ENCODE measurements at places on chromosomes 3 and 15. TPM values are rescaled to one million over a fixed set of nuclear protein-coding genes. Genes with fewer than 3 reads are reported as not detected.

Gene INSYN1
- total RNA-seq = 2.0 TPM

Gene GABRA5
- total RNA-seq = 103 TPM

Gene TM4SF4
- 36.5 TPM for total RNA-seq

Gene NLGN1
- not detected for total RNA-seq

Gene FEZF2
- not detected for total RNA-seq

Gene WDR93
- 0.20 TPM for total RNA-seq

Gene NR2E3
- total RNA-seq = 0.18 TPM

Gene CCR3
- not detected for total RNA-seq

Gene CFAP100
- not detected for total RNA-seq

Gene GOLGA6L4
- 0.28 TPM for total RNA-seq

Gene LINGO1
- 8.4 TPM for total RNA-seq

Gene GXYLT2
- total RNA-seq = 1.5 TPM

Gene SPTBN5
- total RNA-seq = 0.25 TPM

Gene RGMA
- total RNA-seq = 0.39 TPM

Gene CLDN16
- 0.06 TPM for total RNA-seq

Gene CHL1
- total RNA-seq = not detected

Gene GOLGA8N
- total RNA-seq = 1.4 TPM

Gene FBXO45
- total RNA-seq = 7.0 TPM

Gene ITGB5
- total RNA-seq = 410 TPM

Gene CLSTN2
- 0.06 TPM for total RNA-seq

Gene CAMK2N2
- 1.1 TPM for total RNA-seq

Gene CA12
- total RNA-seq = 148 TPM

Gene GHRL
- total RNA-seq = not detected

Gene RBP2
- not detected for total RNA-seq

Gene SCN5A
- total RNA-seq = 1.3 TPM

Gene CORO2B
- 3.7 TPM for total RNA-seq

Gene PTPRG
- 3.2 TPM for total RNA-seq

Gene ARRDC4
- 0.31 TPM for total RNA-seq

Gene LSAMP
- total RNA-seq = 0.10 TPM

Gene TASOR
- 26.6 TPM for total RNA-seq

Gene TGM4
- 0.05 TPM for total RNA-seq

Gene PRSS50
- not detected for total RNA-seq

Gene FANCI
- 53.7 TPM for total RNA-seq

Gene MUSTN1
- not detected for total RNA-seq

Gene LRRC31
- total RNA-seq = not detected

Gene SYNPR
- not detected for total RNA-seq

Measured in A549 treated with DMSO at 1 μM for 4 hours (cell line).